ENCODE measurements at places on chromosomes 1 and 21.
A peak's percentile ranks its signal among the peaks of the same experiment; 100 is the strongest.

DNA sequence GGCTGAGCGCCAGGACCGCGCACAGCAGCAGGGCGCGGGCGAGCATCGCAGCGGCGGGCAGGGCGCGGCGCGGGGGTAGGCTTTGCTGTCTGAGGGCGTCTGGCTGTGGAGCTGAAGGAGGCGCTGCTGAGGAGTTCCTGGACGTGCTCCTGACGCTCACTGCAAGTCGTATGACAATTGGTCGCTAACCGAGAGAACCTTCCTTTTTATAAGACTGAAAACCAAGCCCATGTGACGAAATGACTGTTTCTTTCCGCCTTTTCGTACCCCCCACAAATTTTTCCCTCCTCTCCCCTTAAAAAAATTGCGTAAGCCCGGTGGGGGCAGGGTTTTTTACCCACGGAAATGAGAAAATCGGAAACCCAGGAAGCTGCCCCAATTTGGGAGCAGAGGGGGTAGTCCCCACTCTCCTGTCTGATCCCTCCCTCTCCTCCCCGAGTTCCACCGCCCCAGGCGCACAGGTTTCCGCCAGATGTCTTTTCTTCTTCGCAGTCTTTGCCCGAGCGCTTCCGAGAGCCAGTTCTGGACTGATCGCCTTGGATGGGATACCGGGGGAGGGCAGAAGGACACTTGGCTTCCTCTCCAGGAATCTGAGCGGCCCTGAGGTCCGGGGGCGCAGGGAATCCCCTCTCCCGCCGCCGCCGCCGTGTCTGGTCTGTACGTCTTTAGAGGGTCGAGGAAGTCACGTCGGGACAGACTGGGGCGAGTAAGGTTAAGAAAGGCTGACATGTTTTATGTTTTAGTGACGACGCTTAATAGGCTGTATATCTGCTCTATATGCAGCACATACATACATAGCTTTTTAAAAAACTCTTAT lies at the start of gene PTGS2:
Gene PTGS2, minus strand, starts transcription at position 179 of the 817 bp plus-strand sequence. Its CDS starts 133 bp downstream, at position 46.
- DNase-seq: no peak

DNA sequence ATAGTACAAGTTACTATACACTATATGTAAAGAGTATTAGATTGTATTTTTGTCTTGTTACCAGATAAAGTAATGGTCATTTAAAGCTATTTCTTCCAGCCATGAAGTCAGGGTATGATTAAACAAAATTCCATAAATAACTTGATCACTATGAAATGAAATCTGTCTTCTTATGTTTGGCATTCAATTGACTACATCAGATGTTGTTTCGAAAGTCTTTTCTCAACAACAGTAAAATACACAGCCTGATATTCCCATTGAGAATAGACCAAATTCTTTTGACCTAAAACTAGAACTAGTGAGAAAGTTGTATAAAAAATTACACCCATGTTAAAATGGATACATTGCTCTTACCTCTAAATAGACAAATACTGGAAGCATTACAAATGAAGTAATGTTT lies 134.6 kb upstream of the ADAMTS5 start:
- DNase-seq: no peak

DNA sequence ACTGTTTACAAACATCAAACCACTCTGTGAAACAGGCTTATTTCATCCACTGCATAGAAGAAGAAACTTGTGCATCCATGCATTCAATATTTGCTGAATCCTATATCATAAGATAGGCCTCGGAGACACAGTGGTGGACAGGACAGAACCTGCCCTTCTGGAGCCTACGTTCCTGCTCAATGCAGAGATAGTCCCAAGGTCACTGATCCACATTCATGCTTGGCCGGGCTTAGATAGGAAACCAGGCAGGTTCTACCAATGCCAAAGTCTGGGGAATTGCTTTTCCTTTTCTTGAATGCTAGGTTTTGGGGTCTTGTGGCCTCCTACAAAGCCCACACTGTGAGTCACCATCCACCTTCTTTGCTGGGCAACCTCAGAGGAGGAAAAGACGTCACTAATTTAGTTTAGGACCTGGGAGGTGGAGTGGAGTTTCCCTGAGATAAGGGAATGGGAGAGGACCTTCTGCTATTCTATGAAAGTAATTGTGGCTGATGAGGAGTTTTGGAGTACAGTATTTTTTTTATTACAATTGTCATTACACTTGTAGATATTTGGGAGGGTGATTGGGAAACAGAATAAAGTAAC lies 99.7 kb upstream of the CD34 start:
- no peak for DNase-seq

GRCh38 chr1:79441238-79441637 lies 434.7 kb upstream of the ADGRL4 start:
- DNase-seq: no peak

DNA sequence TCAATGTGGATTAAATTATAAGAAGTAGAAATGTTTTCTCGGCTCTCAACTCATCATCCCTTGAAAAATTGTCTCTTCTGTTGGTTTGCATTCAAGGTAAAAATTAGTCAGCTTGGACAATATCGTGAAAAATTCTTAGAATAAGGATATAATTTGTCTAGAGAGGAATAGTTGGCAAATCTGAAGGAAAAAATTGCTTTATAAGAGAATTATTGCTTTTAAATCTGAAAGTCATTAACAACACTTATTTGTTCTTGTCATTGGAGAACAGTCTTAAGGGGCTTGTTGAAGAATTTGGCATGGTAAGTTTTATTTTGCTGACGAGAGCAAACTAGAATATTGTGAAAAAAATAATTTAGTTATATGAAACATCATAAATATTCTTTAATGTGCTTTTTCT lies 26.4 kb downstream of the ANGPTL1 start:
- DNase-seq: no peak

DNA sequence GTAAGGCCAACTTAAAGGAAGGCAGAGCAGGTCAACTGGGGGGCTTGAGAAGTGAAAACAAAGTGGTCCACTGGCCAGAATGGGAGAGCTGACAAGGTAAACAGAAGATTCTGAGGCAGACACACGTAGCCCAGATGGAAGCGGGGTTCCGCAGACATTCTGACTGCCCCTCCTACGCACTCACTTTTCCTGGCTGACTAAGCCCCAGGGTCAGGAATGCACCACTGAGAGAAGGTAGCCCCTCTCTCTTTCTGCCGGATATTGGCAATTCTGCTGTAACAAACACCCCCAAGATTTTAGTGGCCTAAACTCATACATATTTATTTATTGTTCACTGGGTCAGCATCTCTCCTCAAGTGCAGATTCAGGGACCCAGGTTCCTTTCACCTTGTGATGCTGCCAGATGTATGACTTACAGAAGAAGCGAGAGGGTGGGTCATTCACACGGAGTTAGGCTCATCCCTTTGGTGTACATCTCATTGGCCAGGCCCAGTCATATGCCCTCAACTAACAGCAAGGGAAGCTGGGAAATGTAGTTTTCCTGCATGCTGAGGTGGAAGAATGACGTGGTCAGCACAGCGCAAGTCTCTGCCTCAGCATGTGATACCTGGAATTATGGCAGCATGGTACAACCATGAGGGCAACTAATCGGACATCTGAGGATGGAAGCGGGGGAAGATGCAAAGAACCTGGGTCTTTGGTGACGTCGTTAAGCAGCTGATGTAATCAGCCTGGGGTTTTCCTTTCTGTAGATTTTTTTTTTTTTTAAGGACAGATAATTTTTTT lies 43.4 kb upstream of the MRPS6 start:
- peak; percentile 28 for DNase-seq

DNA sequence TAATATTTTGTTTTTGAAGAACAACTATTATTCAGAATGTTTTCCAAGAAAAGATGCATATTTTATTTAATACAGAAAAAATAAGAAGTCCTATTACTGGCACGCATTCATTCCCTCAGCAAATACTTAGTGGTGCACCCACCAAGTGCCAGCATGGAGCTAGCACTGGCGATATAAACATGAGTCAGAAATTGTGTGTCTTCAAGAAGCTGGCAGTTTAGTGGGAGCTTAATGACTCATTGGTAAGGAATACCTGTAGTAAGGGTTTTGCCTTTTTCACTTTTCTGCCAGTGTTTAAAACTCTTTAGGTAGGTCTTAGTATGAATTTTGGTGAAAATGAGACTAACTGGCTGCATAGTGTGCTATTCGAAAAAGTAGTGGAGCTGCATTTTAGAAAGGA lies 6.3 kb downstream of the MAGI3 start:
- DNase-seq: no peak

- DNase-seq: no peak
Observed at GRCh38 chr1:145960468-145961108, 2.8 kb upstream of the LIX1L start.

- DNase-seq: no peak
Observed at GRCh38 chr1:177181280-177181630, 10.5 kb downstream of the BRINP2 start.

- no peak for DNase-seq
Observed at GRCh38 chr1:12342401-12343003, 112.7 kb downstream of the VPS13D start.

All from T-cell (primary cell).